ENCODE measurements at places on chromosomes 11 and 22.

- DNase-seq = no peak
Measured at GRCh38 chr11:134047586-134047999, 21.3 kb upstream of the JAM3 start.

GRCh38 chr22:38513063-38513462, 7.0 kb upstream of the DDX17 start:
- peak; percentile 50 for DNase-seq

- DNase-seq = no peak
Measured at GRCh38 chr22:44438481-44439131, 59.4 kb downstream of the RTL6 start.

- DNase-seq = no peak
Measured at GRCh38 chr11:117875382-117876058, 938 bp downstream of the FXYD6 start.

- DNase-seq = no peak
Measured at GRCh38 chr11:105610871-105611571, 1.1 kb downstream of the GRIA4 start.

DNA sequence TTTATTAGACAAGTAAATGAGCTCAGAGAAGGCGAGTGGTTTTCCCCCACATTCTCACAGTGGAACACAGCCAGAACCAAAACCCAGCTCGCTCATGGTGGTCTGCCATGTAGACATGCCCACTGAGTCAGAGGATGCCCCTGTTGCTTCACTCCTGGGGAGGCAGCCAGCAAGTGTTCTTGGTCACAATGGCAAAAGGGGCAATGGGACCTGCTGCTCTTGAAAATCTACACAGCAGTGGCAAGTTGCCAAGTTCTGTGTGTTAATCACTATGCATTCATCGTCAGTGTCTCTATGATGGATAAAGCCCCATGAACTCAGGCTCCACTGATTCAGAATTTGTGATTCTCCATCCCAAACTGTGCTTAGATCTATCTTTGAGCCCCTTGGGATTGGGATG, 64.7 kb upstream of the TBCEL start:
- DNase-seq = no peak

DNA sequence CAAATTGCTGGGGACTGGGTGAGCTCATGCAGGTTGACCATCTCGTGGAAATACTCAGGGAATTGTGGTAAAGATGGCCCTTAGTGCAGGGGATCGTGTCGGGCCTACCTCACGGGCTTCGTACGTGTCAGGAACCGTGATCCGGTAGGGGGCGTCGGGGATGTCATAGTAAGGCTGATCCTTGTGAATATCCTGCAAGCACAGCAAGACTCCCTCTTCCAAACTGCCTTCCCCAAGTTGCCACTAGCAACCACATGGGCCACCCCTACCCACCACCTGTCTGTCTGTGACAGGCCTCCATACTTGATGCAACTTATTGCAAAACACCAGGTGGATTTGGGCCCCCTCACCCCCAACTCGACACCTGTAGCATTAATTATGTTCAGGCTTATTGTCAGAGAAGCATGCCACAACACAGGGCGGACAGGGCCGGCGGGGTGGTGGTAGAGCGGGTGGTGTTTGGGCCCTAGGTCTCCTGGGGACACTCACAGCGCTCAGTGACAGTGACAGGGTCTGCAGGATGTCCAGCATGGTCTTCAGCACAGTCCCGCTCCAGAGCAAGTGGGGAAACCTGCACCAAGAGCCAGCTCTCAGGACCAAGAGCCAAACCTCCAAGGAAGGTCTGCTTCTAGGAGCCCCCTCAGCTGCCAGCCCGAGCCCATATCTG, 22.6 kb upstream of the SERPIND1 start:
- DNase-seq = no peak

DNA sequence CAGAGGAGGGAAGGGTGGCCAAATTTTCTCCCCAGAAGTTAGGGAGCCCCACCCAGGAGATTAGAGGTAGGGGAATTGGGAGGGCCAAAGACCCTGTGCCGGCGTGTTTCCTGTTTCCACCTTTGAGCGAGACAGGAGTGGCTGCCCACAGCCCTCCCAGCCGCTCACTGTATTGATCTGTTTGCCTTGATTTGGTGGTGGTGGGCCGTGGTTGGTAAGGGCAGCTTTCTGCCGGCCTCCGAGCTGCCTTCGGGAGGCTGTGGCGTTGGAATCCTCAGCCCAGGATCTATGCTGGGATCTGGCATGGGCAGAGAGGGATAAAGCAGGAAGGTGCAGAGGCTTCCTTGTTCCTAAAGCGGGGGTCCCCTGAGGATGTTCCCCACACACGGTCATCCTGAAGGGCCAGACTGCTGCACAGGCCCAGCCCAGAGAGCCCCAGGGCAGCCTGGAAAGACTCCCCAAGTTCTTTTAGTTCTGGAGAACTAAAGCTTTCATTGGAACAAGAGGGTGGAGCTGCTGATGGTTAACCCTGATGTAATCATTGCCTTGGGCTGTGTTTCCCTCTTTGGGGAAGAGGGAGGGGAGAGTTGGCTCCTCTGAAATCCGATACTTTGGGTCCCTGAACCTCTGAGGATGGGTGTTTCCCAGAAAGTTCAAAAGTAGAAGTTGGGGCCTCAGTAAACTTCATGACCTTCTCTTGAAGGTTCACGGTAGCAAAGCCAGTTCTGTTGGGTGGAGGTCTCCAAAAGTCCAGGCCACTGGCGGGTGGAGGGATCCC, 7.2 kb downstream of the FAM83F start:
- no peak for DNase-seq

GRCh38 chr22:27454807-27455450, 346.6 kb downstream of the MN1 start:
- DNase-seq = no peak

DNA sequence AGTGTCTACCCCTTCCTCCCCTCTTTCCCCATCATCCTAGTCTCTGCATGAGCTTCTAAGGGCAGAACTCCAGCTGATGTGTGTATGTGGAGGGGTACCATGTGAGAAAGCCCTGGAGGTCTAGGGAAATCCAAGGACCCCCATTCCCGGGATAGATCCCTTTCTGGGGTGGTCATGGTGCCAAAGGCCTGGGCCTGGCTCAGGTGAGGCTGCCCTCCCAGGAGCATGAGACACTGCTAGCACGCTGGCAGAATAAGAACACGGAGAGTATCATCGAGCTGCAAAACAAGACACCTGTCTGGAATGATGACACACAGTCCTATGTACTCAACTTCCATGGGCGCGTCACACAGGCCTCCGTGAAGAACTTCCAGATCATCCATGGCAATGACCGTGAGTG, 19.6 kb downstream of the TUB start:
- DNase-seq = no peak

DNA sequence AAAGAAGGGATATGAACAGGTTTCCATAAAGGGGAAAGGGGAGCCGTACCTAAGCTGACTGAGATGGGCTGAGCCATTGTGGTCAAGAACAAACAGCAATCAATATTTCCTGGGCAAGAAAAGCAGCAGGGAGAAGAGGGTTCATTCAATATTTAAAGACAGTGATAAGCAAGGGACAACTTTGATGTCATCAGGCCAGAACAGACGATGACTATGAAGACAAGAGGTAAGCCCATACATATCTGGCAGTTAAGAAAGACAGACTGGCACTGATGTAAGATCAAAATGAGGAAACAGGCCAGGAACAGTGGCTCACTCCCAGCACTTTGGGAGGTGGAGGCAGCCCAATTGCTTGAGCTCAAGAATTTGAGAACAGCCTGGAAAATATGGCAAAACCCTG, 2.4 kb downstream of the OR5A2 start:
- DNase-seq = no peak

- no peak for DNase-seq
Measured at GRCh38 chr11:31872076-31872443, 60.9 kb upstream of the PAX6 start.

- no peak for DNase-seq
Measured at GRCh38 chr11:119202554-119202953, 3.6 kb upstream of the CBL start.

DNA sequence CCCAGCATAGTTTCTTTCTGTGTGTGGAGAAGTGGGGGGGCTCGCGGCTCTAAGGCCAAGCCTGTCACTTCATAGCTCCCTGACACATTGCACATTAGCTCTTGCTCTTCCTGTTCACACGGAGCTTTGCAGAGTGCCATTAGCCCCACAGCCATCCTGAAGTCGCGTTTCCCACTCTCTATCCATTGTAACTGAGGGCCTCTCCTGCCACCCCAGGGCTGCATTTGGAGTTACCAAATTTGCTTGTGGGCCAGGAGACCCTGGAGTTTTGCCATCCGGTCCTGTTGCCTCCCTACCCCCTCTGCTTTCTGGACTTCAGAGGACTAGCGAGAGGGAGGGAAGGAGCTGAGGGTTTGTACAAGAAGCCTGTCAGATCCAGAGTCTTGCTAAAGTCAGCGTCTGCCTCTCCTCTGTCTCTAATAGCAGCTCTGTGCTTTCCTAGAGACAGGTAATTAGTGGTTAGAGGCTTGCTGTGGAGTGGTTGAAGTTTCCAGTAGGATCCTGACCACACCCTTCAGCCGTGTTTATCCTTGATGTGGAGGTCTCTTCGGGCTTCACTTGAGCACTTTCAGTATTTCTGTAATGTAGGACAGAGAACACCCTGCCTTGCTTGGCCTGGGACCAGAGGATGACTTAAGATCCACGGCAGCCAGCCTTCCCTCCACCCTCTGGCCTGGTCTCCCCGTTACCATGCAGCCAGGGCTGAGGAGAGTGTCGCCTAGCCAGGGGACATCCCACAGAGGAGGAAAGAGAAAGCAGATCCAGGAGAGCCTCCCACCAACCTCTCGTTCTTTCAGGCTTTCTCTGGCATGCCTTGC, 14.1 kb downstream of the DCPS start:
- DNase-seq = peak; percentile 44

GRCh38 chr22:48857202-48857805, 970.4 kb downstream of the BRD1 start:
- DNase-seq = no peak

GRCh38 chr11:95291946-95292345, 60.9 kb upstream of the SESN3 start:
- DNase-seq = no peak

DNA sequence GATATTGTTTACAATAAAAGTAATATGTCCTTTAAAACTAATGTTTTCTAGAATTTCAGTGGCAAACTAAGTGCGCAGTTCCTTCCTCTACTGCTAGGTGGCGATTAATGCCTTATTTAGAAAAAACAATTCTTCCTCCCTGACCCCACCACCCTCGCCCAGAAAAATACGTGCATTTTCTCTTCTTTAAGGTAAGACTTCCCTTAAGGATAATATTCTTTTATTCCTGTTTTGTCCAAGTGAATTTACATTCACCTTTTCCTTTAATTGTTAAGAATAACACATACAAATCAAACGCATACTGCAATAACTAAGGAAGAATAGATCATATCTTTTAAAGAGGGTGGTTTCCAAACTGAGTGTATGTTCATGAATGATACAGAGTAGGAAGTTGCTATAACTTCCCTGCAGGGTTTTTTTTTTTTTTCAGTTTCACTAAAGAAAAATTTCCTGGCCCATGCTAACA, 17.0 kb upstream of the PSMA1 start:
- no peak for DNase-seq

DNA sequence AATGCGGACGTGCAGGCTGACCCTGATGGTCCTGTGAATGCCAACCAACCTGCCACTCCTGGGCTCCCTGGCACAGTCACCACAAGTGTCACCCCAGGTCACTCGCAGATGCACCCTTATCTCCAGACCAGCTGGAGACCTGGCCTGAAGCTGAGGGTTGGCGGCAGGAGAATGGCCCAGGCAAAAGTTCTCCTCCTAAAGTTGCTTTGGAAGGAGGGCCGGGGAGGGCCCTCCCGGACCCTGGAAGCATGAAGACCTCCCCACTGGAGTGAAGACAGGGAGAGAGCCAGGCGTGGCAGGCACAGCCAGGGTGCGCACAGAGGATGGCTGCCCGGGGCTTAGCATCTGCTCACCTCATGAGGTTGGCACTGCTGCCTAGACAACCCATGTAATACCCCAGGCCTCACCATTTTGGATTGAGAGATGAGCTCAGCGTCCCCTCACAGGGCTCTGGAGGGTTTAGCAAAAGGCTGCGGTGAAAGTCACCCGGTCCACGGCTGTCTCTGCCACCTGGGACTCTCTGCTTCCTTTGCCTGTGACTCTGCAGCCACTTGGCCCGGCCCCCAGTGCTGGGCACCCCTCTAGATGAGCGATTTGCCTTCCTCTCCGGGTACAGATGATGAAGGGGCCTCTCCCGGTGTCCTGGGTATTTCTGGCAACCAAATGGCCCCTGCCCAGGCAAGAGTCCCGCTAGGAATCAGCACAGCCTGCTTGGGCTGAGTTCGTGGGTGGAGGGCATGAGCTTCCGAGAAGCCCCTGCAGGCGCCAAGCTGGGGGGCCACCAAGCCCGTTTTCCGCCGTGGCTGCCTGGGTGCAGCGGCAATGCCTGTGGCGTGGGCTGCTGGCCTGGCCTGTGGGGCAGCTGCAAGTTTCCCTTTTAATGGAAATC, 48.3 kb upstream of the SEPTIN5 start:
- DNase-seq = no peak

- DNase-seq = no peak
Measured at GRCh38 chr22:45537734-45538181, 35.1 kb downstream of the FBLN1 start.

DNA sequence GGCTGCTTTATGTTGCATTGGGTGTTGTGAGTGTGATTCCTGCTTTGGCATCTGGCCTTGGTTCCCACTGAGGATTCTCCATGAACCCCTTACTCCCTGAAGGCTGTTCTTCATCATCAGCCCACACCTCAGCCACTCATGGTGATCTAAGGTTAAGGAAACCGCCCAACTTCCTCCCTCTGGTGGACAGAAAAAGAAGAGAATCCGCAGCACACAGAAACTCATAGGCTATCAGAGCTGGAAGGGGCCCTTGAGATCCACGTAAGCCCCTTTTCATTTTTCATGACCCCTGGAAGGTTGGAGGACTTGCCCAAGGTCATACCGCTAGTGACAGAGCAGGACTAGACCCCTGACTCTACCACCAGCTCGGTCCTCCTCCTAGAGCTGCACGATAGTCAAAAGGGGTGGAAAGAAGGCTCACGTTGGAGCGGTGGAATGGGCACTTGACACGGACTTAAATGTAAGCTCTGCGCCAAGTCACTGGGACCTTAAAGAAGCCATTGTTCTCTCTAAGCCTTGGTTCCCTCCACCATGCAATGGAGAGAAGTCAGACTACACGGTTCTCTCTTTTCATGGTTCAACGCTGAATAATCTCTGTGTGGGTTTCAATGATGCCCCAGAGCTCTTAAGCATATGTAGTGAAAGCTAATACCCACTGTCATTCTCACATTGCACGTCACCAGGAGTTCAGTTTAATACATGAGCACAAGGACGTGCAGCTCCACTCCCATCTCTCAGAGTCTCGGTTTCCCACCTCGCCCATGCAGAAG, 83.6 kb upstream of the CRTAM start:
- peak; percentile 47 for DNase-seq

DNA sequence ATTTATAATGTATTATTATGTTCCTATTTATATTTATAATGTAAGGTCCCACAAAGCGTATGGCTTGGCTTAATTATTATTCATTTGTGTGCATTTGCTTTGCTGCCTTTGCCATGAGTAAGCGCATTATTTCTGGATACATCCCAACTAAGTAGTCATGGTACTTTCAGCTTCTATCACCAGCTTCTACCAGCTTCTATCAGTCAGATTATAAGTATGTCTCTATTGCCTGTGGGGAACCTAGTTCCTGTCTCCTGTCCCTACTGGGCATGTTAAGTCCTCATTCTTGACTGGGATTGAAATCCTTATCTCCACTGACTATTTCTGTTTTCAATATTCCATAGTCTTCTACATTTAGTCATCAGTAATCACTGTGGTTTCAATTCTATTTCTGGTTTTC, 33.5 kb upstream of the OR10W1 start:
- DNase-seq = no peak
